Stimulated activated CD8-positive, alpha-beta memory T cell treated with anti-CD3 and anti-CD28 coated beads, Interleukin-7, amount 100 ng/mL, for 1 hour (primary cell): ENCODE measurements at places on chromosomes 6 and 20.

- DNase-seq = no peak
Observed at GRCh38 chr6:40398810-40399477, 188.2 kb downstream of the LRFN2 start.

- DNase-seq = no peak
Observed at GRCh38 chr20:47300071-47300470, 56.4 kb downstream of the ZMYND8 start.

- DNase-seq = no peak
Observed at GRCh38 chr6:104969785-104970581, 13.1 kb downstream of the LIN28B start.

DNA sequence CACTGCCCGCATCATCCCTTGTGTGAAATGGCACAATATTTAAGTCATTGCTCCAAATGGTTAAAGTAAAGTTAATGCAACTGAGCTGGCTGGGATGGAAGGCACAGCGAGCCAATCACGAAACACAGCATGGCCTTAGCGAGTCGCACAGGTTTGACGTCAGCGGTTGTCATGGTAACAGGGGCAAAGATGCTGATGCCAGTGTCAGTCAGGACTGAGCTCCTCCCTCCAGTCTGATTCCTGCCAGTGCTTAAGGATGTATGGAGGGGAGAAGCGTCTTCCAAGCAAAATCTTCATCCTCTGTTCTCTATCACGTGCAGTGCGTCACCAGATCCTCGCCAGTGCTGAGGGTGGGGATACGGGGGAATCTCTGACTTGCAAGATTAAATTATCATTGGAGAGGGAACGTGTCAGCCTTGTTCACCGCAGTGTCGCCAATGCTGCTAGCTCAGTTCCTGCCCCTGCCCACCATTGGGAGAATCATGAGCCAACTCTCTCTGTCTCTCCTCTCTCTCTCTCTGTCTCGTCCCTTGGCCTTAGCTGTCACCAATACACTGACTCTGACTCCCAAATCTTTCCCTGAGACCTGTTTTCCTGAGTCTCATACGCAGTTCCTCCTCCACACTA lies 24.5 kb downstream of the TSPYL4 start:
- no peak for DNase-seq

- DNase-seq = no peak
Observed at GRCh38 chr6:121305957-121306607, 28.2 kb downstream of the TBC1D32 start.

DNA sequence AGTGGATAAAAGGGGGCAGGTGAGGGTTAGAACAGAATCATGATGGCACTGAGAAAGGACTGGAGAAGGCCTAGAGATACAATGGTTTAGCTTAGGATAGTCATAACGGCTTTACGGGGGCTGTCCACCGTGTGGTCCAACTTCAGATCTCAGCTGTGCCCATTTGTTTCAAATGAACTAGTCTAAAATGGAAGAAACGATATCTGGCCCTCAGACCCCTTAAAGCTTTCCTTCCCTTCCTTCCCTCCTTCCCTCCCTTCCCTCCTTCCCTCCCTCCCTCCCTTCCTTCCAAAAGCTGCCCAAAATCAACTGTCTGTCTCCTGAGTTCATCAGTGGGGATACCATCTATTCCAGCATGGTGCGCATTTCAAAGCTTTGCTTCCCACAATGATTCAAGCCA lies 27.9 kb downstream of the TRAM2 start:
- no peak for DNase-seq

DNA sequence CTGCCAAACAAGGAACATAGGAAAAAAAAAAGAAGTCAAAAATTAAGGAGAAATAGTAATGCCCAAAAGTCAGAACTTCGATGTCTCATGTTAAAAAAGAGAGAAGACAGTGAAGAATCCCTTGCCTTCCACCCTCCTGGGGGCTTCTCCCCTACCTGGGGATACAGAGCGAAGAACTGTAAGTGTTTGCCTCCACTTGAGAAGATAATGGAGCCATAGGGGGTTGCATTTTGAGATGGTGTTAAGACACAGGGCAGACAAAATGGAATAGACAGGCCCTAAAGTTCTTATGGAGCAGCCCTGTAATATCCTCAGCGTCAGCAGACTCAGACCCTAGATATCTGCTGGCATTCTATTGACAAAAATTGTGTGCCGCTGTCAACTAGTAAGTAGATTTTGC lies 222.2 kb upstream of the MAP3K7 start:
- no peak for DNase-seq

DNA sequence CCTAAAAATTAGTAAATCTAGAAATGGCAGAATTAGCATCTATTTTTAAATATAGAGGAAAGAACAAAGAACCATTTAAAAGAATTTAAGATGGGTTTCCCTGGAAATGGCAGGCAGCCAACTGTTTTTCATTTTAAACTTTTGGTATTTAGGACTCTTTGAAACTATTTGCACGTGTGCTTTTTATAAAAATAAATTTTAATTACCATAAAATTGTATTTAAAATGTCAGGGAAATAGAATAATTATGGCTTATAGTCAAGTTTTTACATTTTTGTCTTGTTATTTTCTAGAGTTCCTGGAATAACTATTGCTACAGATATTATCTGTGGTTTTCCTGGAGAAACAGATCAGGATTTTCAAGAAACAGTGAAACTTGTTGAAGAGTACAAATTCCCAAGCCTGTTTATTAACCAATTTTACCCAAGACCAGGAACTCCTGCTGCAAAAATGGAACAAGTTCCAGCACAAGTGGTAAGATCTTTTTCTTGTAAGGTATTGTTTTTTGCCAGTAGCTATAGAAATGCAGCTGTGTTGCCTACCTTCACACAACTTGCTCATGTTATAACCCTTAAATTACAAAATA lies 528.7 kb upstream of the SOX4 start:
- no peak for DNase-seq

GRCh38 chr20:2524709-2525506 lies 11.5 kb upstream of the TMC2 start:
- no peak for DNase-seq

GRCh38 chr6:134593442-134593841 lies 275.5 kb upstream of the SGK1 start:
- DNase-seq = no peak

DNA sequence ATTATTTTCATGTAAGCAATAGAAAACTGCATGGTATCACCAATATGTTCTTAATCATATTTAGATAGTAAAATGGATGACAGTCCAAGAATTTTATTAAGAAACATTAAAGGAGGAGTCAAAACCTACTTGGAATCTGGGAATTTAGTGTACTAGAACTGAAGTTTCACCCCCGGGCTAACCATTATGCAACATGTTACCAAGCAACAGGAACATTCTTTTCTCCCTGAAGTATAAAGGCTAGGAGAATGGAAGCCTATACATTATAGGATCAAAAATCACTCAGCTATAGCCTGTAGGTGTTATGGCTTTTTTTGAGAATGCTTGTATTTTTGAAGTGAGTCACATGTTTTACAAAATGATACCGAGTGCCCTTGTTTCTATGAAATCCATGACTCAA lies 538.3 kb downstream of the GRIK2 start:
- DNase-seq = no peak

GRCh38 chr6:23510778-23511510 lies 615.1 kb upstream of the NRSN1 start:
- no peak for DNase-seq

DNA sequence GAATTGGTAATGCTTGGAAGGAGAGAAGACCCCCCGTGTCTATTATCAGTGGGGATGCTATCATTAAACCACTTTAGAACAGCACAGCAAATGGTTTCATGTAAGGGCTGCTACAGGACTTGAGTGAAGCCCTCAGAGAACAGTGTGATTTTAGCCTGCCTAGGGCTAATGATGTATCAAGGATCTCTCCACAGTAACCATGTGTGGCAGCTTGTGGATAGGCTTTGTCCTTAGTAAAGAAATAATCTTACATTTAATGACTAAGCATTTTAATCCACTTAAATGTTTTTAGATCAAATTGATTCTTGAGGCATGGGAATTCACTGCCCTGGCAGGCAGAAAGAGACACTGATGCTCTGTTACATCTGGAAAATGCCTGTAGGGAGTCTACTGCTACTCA lies 495.1 kb downstream of the NKAIN2 start:
- no peak for DNase-seq

DNA sequence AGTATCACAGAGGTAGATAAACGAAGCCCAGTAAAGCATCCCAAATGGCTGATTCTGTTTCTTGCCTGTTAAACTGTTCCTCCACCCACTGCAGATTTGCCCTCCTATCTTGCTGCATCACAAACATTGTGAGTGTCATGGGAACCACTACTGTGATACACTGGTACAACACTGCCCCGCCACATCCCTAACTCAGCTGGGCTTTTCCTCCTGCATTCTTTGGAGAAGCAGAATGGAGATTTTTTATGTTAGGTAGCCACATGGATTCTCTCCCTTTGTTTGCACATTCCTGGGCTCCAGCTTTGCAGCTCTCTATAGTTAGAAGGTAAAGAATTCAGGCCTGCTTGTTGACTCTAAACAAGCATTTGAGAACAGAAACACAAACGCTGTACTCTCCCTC lies 234.1 kb downstream of the TMEM242 start:
- no peak for DNase-seq

GRCh38 chr20:51338692-51339440 lies 203.7 kb downstream of the NFATC2 start:
- no peak for DNase-seq

DNA sequence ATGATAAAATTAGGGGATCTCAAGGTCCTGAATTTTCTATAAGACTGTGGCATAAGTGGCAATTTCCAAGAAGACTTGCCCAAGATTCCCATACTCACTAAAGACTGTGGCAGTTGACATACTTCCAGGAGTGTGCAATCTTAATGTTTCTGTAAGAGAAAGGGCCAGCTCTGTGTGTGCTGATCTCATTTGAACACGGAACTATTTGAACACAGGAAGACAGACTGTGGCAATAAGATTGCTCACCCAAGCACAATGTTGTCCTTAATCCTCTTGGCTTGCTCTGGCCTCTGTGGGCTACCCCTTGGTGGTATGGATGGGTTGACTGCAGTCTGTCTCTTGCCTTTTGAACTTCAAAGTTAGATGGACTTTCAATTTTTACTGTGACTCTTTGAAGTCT lies 151.4 kb downstream of the PHF3 start:
- no peak for DNase-seq

- no peak for DNase-seq
Observed at GRCh38 chr6:54629131-54629530, 217.4 kb upstream of the FAM83B start.

DNA sequence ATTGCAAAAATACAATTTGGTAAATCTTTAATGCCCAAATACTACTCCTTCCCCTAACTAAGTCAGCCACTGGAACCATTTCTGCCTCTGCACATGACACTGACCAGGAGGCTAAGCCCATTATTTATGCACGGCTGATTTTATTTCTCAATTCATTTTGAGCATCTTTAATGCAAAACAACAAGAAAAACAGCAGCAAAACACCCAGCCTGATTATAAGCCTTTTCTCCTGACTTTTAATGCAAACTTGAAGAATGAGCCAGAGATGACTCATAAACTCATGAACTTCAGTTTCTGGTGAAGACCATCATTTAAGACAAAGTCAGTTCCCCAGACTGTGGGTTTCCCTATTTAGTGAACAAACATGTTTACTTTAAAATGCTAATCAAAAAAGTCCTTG lies 51.6 kb downstream of the CYP24A1 start:
- no peak for DNase-seq

GRCh38 chr6:168418711-168419121 lies 22.3 kb upstream of the SMOC2 start:
- DNase-seq = no peak

- DNase-seq = no peak
Observed at GRCh38 chr6:30258204-30258603, 45.0 kb upstream of the TRIM26 start.

- no peak for DNase-seq
Observed at GRCh38 chr6:99609905-99610489, 3.4 kb downstream of the PRDM13 start.

DNA sequence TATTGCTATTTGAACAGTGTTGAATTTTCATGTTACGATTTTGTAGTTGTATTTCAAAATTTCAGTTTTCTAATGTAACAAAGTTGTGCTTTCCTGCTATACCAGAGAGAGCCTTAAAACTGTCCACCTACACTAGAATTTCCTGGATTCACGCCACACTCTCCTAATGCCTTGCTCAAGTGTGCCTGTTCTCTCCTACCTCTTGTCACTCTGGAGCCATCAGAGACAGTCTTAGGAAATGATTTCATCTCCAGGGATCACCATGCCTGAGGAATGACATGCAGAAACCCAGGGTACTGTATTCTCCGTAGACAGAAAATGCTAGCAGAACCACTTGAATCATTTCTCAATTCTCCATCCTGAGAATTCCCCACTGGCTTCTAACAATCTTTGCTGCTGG lies 667.6 kb downstream of the KIF16B start:
- DNase-seq = no peak

DNA sequence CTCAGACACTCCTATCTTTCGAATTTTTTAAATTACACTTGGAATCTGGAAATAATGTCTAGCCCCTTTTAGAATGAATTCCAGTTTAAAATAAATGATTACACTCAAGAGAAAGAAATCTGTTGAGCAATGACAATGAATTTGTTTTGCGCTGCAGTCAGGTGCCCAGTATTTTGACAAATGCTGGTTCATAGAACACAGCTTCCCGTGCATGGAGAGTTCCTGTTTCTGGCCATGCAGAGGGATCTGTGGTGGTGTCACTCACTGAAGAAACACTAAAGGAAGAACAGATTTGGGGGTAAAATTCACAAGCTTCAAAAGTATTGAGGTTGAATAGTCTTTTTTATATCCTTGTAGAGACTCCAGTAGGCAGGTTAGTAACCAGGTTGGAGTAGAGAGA lies 113.4 kb upstream of the CEP85L start:
- DNase-seq = no peak

DNA sequence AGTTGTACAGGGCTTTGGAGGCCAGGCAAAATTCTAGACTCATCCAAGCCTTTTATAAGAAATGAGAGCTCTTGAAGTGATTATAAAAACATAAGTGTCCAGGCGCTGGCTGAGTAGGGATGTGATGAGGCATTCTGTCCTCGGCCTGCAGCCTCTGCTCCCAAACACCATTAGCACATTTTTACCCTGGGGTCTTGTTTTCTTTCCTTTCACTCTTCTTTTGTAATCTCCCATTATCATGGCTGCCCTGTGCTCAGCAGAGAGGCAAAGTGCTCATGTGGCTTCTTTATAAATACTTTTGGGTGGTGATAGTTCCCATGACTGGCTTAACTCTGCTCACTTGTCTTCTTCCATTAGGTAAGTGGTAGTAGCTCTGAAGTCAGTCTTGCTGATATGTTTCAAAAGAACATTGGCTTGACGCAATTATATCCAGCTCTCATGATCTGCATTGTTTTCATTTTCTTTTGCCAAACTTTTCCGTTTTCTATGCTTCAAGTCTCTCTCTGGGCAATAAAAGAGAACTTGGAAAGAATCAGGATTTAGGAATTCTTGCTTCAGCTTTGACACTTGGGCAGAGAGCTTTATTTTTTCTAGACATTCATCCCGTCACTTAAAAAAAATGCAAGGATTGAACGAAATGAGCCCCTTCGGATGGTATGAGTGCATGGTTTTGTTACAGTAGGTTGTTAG lies 61.1 kb downstream of the CAP2 start:
- DNase-seq = no peak

- no peak for DNase-seq
Observed at GRCh38 chr20:2892376-2892775, 19.1 kb downstream of the PTPRA start.

- no peak for DNase-seq
Observed at GRCh38 chr6:165658395-165659058, 4.5 kb downstream of the PDE10A start.

- DNase-seq = no peak
Observed at GRCh38 chr6:37121556-37121955, 48.4 kb upstream of the PIM1 start.
